ENCODE measurements at places on chromosomes 7 and 10.

- DNase-seq = no peak
These were observed 79.9 kb downstream of the HIP1 start for GRCh38 chr7:75658802-75659201.

DNA sequence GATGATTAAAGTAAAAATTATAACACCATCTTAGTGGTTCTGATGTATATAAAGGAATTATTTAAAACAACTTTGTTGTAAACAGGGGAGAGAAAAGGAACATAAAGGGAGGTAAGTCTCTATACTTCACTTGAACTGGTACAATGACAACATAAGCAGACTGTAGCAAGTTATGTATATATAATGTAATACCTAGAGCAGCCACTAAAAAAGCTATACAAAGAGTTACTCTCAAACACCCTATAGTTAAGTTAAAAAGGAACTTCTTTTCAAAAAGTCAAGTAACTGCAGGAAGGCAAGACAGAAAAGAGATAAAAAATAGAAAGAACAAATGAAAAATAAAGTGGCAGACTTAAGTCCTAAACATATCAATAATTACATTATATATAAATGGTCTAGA lies 82.3 kb downstream of the ZNF503 start:
- no peak for DNase-seq

- DNase-seq = no peak
These were observed 21.8 kb upstream of the LOXL4 start for GRCh38 chr10:98289802-98290209.

GRCh38 chr7:22052674-22053365 lies 107.1 kb upstream of the CDCA7L start:
- DNase-seq = no peak

DNA sequence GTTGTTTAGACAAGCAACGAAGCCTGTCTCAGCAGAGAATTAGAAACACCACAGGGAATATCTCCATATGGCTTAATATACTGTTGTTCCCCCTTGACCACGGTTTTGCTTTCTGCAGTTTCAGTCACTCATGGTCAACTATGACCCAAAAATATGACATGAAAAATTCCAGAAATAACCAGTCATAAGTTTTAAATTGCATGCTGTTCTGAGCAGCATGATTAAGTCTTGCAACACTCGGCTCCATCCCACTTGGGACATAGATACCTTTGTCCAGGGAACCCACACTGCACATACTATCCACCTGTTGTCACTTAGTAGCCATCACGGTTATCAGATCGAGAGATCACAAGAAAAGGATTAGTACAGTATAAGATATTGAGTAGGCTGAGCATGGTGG lies 60.7 kb upstream of the FOXK1 start:
- no peak for DNase-seq

DNA sequence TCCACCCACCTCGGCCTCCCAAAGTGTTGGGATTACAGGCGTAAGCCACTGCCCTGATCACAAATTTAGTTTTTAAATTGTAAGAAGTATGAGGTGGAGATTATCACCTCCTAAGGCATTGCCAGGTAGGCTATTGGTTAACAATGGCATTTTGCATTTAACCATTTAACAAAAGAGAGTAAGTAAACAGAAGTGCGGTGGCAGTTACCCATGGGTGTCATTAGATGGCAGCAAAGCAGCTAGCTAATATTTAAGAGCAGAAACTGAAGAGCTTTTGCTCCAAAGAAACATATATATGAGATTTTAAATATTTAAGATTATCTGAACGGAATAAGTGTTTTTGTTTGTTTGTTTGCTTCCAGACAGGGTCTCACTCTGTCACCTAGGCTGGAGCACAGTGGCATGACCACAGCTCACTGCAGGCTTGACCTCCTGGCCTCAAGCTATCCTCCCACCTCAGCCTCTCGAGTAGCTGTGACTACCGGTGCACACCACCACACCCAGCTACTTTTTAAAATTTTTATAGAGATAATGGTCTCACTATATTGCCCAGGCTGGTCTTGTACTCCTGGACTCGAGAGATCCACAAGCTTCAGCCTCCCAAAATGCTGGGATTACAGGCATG lies 325.5 kb upstream of the C7orf33 start:
- no peak for DNase-seq

DNA sequence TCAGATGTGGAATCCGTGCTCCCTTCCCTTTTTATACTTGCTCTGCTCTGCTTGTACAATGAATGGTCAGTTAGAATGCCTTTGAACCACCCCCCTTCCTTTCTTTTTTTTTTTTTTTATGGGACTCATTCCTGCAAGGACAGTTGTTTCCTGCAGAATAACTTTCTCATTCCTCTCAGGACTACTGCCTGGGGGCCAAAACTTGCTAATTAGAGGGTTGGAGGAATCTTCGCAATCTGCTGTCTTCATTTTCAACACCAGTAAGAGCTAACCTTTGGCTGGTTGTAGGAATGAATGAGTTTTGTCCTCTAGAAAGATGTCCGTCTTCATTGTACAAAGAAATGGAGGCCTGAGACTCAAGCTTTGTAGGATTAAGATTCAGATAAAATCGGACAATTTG lies 868.1 kb downstream of the LRMDA start:
- no peak for DNase-seq

- DNase-seq = no peak
These were observed 85.9 kb upstream of the LEP start for GRCh38 chr7:128155100-128155740.

- DNase-seq = no peak
These were observed 111.7 kb upstream of the COBL start for GRCh38 chr7:51428217-51428887.

DNA sequence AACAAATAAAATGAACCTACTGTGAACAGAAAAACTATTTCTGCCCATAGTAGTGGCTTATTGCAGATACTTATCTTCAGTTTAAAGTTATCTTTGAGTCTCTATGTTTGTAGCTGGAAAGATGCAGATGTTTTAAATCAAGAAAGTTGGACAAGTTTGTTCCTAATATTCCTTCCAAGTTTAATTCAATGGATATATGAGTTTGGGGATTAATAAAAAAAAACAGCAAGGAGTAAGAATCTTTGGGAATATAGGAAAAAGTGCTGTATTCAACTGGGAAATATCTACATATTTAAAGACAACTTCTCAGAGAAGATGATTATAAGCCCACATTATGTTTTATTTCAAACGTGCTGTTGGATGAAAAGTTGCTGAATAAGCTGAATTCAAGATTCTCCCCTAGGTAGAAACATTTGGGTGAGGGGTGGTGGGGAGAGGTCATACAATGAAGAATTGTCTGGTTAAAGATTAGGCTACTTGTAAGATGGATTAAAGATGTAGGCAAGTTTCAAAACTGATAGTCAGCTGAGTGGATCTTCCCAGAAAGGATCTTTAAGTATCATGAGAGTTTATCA lies 1135.2 kb downstream of the CNTNAP2 start:
- no peak for DNase-seq

DNA sequence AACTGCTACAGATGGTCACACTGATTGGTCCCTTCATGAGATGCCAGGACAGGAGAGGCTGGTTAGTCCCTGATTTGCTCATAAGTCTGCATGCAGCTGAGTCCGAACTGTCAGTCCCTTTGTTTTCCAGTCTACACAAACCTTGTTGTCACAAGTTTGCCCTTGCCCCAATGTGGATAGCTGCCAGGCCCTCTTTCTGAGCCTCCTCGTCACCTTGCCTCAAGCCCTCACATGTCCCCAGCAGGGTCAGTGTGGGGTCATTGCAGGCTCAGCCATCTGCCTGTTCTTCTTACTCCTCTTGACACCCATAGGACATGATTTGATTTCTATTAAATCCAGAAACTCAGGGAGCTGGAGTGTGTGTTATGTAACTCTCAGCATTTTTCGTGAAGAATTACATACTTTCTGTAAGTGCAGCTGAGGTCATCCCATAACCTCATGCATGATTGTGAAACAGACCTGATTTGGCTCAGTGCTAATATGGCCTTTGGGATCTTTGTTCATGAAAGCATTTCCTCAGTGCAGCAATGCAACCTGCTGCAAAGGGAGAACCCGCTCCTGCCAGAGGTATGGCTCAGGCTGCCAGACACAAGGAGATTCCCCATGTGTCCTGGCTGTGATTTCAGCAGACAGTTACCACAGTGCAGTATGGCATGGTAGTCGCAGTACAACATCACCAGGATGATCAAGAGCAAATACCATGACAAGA lies 70.0 kb upstream of the ZMIZ2 start:
- DNase-seq = no peak

- no peak for DNase-seq
These were observed 51.1 kb downstream of the GNA12 start for GRCh38 chr7:2792856-2793487.

- no peak for DNase-seq
These were observed 112.6 kb downstream of the ZPBP start for GRCh38 chr7:49980465-49980864.

All from activated CD8-positive, alpha-beta memory T cell treated with anti-CD3 and anti-CD28 coated beads for 48 hours (primary cell).